ENCODE measurements at places on chromosomes 6 and 20. TPM values are rescaled to one million over a fixed set of nuclear protein-coding genes. Genes with fewer than 3 reads are reported as not detected.
A peak's percentile ranks its signal among the peaks of the same experiment; 100 is the strongest.

DNA sequence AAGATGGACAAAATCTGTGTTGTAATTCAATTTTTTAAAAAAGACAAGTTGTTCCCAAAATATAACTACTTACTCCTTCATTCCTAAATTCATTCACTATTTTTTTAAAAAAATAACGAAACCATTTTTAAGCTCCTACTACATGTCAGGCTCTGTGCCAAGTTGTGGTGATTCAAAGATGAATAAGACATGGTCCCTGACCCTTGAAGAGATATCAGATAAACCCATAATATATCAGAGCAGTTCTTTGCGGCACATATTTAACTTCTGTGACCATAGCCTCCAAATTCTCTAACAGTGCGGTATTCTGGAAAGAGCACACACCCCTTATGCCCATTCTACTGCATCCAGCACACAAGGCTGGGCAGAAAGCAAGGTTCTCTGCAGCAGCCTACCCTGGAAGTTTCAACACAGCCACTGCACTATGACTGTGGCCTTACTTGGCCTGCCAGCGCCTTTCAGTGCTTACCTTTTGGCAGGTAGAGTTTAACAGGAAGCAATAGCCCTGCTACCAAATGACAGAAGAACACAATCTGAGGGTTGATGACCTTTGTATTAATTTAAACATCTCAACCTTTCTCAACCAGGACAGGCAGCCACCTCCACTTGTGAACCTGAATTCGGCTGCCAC, 406.5 kb downstream of the BTBD9 start:
- H3K27ac ChIP-seq: no peak overlapping the region
- DNase-seq: no peak
- H3K4me3 ChIP-seq: no peak overlapping the region

DNA sequence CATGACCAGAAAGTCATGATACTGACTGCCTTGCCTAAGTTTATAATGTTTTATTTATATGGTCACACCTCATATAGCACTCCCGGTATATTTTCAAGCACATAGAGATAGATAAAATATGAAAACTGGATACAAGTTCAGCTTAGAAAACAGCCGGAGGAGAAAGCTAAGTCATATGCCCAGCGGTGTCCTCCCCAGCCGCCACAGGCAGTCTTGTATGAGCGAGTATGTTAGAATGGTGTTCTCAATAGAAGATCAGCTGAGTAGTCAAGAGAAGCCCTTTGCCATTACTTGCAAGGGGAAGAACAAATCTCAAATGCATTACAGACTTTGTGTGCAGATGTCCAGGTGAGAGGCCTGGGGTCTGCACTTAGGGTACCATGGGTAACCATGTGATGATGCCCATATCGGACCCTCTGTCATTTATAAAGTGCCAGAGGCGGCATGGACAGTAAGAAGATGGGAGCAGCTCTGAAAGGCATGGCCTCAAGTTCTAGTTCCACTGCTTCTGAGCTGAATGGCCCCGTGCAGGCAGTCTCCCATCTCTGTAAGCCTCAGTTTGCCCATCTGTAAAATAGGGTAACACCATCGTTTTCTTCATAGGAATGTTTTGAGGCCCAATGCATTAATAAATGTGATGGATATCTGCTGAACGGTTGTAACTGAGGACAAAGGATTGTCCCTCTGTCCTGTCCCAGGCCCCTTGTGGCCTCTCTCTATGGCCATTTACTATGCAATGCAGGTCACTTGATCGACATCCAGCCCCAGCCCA, 195.7 kb upstream of the SNX9 start:
- H3K27me3 ChIP-seq: no peaks in the 10 kb centered on the region
- H3K36me3 ChIP-seq: no peaks in the 10 kb centered on the region
- no peak overlapping the region for H3K4me3 ChIP-seq
- no peaks in the 10 kb centered on the region for H3K4me1 ChIP-seq
- DNase-seq: no peak

GRCh38 chr6:131787079-131787478, 20.7 kb upstream of the ENPP1 start:
- no peaks in the 10 kb centered on the region for H3K36me3 ChIP-seq
- H3K27me3 ChIP-seq: no peaks in the 10 kb centered on the region
- no peak overlapping the region for H3K27ac ChIP-seq
- H3K4me1 ChIP-seq: no peaks in the 10 kb centered on the region
- DNase-seq: no peak

DNA sequence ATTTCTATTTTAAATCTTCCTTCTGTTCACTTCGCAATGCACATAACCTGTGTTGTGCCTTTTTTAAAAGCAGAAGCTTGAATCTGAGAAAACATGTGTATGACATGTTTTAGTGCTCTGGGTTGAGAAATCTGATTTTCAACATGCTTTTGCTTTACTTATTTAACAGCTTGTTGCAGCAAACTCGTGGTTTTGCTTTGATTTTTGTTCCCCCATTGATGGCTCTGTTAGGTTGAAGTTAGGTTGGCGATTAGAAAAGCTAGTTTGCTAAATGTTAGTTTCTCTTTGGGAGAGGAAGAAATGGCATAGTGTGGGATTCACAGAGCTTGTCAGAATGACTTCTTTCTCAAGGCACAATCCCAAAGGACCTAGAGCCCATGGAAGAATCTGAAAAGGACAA, 170.8 kb downstream of the TMEM242 start:
- no peaks in the 10 kb centered on the region for H3K27me3 ChIP-seq
- H3K36me3 ChIP-seq: no peaks in the 10 kb centered on the region
- no peak overlapping the region for H3K4me3 ChIP-seq
- H3K4me1 ChIP-seq: peaks cover 16% of the 10 kb centered on the region
- no peak overlapping the region for H3K27ac ChIP-seq

DNA sequence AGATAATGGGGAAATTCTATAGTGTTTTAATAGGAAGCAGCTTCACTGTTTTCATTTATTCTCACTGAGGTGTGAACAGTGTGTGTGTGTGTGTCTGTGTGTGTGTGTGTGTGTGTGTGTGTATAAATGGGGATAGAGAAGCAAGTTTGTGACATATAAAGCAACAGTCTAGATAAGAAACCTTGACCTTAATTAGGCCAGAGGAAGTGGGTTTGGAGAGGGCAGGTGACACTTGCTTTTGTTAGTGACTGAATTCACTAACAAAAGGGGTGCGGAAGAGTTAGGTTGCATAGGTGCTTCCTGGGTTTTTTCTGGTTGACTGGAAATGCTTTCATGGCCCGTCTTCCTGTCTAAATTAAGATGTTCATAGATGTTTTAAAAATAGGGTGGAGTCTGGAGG, 515.7 kb upstream of the FLRT3 start:
- no peak for DNase-seq
- no peaks in the 10 kb centered on the region for H3K27me3 ChIP-seq
- H3K36me3 ChIP-seq: no peaks in the 10 kb centered on the region
- no peak overlapping the region for H3K27ac ChIP-seq

- H3K27me3 ChIP-seq: no peaks in the 10 kb centered on the region
- no peak for DNase-seq
- H3K4me3 ChIP-seq: no peak overlapping the region
Observed at GRCh38 chr20:43009532-43009931, 180.2 kb downstream of the PTPRT start.

GRCh38 chr20:25040438-25040831, 17.5 kb downstream of the ACSS1 start:
- no peaks in the 10 kb centered on the region for H3K27me3 ChIP-seq
- peak; percentile 75 for DNase-seq
- H3K36me3 ChIP-seq: no peaks in the 10 kb centered on the region
- peaks cover 95% of the 10 kb centered on the region for H3K4me1 ChIP-seq
- H3K4me3 ChIP-seq: peak overlapping the region; percentile 5

DNA sequence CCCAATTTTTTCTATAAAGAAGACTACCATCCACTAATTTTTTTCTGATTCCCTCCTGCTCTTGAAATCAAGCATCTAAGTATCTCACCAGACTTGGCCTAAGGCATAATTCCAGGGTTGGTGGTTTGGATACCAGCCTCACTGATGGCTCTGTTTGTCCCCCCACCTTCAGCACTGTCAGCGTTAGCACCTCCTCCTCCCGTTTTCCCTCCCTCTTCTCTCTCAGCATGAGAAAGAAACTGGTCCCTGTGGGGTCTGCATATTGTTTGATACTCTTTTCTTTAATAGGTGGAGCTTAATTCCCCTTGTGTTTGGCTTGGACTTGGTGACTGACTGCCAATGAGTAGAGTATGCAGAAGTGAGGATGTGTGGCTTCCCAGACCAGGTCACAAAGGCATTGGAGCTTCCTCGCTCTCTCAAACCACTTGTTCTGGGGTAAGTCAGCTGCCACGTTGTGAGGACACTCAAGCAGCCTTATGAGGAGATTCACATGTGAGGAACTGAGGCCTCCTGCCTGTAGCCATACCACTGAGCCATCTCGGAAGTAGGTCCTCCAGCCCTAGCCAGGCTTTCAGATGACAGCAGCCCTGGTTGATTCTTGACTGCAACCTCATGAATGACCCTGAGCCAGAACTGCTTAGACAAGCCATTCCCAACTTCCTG, 65.2 kb downstream of the RIOK1 start:
- H3K27me3 ChIP-seq: no peaks in the 10 kb centered on the region
- DNase-seq: no peak
- no peaks in the 10 kb centered on the region for H3K4me1 ChIP-seq
- no peak overlapping the region for H3K27ac ChIP-seq

- no peak overlapping the region for H3K27ac ChIP-seq
- no peak overlapping the region for H3K4me3 ChIP-seq
- no peaks in the 10 kb centered on the region for H3K4me1 ChIP-seq
- H3K27me3 ChIP-seq: peaks cover 7% of the 10 kb centered on the region
- H3K36me3 ChIP-seq: no peaks in the 10 kb centered on the region
- DNase-seq: no peak
Observed at GRCh38 chr6:169965657-169966311, 214.4 kb downstream of the ERMARD start.

GRCh38 chr20:2840967-2841531, 504 bp downstream of the VPS16 start:
- H3K4me3 ChIP-seq: peak overlapping the region; percentile 88
- H3K27me3 ChIP-seq: no peaks in the 10 kb centered on the region
- no peaks in the 10 kb centered on the region for H3K36me3 ChIP-seq
- H3K27ac ChIP-seq: peak overlapping the region; percentile 93
- DNase-seq: no peak
- peaks cover 16% of the 10 kb centered on the region for H3K4me1 ChIP-seq

DNA sequence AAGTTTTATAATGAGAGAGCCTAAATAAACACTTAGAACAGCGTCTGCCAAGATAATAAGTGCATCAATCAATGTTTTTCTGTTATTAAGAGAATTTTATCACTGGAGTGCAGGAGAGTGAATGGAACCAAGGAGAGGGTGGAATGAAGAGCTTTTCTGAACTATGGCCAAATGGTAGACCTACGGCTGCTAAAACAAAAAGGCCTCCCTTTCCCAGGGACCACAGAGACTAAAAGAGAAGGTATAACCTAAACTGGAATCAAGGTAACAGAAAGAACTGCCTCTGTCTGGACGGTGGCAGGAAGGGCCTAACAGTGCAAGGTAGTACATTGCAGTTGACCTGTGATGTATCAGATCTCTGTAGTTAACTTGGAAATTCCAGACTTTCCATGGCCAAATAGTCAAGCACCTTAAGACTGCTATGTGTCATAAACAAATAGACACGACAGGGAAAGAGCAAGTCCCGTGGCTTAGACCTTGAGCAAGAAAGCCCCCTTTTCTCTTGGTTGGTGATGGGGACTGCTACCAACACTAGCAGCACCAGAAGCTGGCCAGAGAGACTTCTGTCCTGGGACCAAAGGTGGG, 5.5 kb downstream of the CNKSR3 start:
- H3K36me3 ChIP-seq: no peaks in the 10 kb centered on the region
- no peak for DNase-seq
- peaks cover 18% of the 10 kb centered on the region for H3K4me1 ChIP-seq

GRCh38 chr6:158388727-158389126, 76.5 kb downstream of the TULP4 start:
- no peaks in the 10 kb centered on the region for H3K36me3 ChIP-seq
- H3K4me1 ChIP-seq: peaks cover 14% of the 10 kb centered on the region
- H3K27ac ChIP-seq: no peak overlapping the region
- no peak for DNase-seq
- H3K4me3 ChIP-seq: no peak overlapping the region
- no peaks in the 10 kb centered on the region for H3K27me3 ChIP-seq

- H3K4me3 ChIP-seq: no peak overlapping the region
- H3K4me1 ChIP-seq: no peaks in the 10 kb centered on the region
- H3K27ac ChIP-seq: no peak overlapping the region
- no peaks in the 10 kb centered on the region for H3K27me3 ChIP-seq
- no peak for DNase-seq
Observed at GRCh38 chr6:124356811-124357210, 553.1 kb downstream of the NKAIN2 start.

DNA sequence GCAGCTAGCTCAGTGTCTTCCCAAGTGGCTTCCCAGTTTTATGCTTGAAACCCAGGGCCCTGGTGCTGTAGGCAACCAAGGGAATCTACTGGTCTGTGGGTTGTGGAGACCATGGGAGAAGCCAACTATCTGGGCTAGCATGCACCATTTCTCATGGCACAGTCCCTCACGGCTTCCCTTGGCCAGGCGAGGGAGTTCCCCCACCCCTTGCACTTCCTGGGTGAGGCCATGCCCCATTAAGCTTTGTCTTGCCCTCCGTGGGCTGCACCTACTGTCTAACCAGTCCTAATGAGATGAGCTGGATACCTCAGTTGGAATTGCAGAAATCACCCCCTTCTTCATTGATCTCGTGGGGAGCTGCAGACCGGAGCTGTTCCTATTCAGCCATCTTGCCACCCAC, 1152.0 kb downstream of the KHDRBS2 start:
- no peaks in the 10 kb centered on the region for H3K36me3 ChIP-seq
- DNase-seq: no peak
- H3K27me3 ChIP-seq: no peaks in the 10 kb centered on the region
- H3K4me3 ChIP-seq: no peak overlapping the region
- no peak overlapping the region for H3K27ac ChIP-seq

DNA sequence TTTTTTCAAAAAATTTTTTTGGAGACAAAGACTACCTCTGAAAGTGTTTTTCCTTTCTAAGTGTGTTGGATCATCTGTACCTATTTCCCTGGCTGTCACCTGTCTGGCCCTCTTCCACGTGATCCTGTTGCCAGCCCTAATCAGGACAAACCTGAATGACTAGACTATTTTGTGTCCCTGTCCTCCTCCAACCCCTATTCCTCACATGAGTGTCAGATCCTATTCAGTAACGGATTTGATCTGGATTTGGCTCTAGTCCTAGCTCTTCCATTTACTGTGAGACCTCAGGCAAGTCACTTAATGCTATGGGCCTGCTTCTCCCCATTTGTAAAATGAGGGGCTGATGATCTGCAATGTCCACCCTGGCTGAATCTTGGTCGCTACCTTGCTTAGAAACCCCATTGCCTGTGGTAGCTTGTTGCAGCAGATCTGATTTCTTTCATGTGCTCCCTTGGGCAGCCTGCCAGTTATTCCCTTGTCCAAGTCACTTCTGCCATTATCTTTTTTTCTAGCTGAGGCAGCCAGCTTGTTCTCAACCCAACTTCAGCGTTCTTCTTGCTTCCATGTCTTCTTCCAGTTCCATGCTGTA, 4.8 kb downstream of the PHF20 start:
- peaks cover 52% of the 10 kb centered on the region for H3K4me1 ChIP-seq
- H3K4me3 ChIP-seq: no peak overlapping the region

The C20orf202 gene
- total RNA-seq: not detected

The CTCFL gene
- total RNA-seq: not detected

The CDSN gene
- total RNA-seq: not detected

The WFDC12 gene
- total RNA-seq: not detected

The ANGPT4 gene
- total RNA-seq: 0.04 TPM

The NAA20 gene
- total RNA-seq: 66.2 TPM

The JPH2 gene
- 47.6 TPM for total RNA-seq

The IP6K3 gene
- 287 TPM for total RNA-seq

The SEMG1 gene
- total RNA-seq: not detected

The PRL gene
- total RNA-seq: not detected

The ZBTB12 gene
- total RNA-seq: not detected

The KHDC1L gene
- total RNA-seq: not detected

The FAM83B gene
- total RNA-seq: 0.51 TPM

The KIAA0408 gene
- total RNA-seq: 57.4 TPM

Measured in gastrocnemius medialis (tissue), 4 donors.